ENCODE measurements at places on chromosomes 5 and 9.

GRCh38 chr5:92019376-92019990 lies 636.4 kb upstream of the ARRDC3 start:
- no peak for DNase-seq

DNA sequence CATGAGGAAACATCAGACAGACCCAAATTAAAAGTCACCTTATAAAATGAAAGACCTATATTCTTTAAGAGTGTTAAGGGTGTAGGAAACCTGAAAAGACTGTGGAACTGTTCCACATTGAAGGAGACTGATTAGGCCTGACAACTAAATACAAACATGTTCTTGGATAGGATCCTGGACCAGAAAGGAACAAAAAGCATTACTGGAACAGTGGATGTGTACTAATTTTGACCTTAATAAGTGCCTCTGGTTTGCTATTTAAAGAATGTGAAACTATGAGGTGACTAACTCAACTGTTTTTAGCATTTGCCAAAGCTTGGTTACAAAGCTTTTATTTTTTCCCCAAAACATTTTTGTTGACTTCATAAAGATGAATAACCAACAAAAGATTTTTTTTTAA lies 340.6 kb downstream of the CAAP1 start:
- DNase-seq = no peak

GRCh38 chr5:52725808-52726207 lies 61.9 kb upstream of the ITGA1 start:
- no peak for DNase-seq

- DNase-seq = no peak
These were observed 665 bp upstream of the INSL4 start for GRCh38 chr9:5230554-5230953.

GRCh38 chr9:88237479-88237961 lies 99.2 kb upstream of the SPATA31C2 start:
- DNase-seq = peak; percentile 72

DNA sequence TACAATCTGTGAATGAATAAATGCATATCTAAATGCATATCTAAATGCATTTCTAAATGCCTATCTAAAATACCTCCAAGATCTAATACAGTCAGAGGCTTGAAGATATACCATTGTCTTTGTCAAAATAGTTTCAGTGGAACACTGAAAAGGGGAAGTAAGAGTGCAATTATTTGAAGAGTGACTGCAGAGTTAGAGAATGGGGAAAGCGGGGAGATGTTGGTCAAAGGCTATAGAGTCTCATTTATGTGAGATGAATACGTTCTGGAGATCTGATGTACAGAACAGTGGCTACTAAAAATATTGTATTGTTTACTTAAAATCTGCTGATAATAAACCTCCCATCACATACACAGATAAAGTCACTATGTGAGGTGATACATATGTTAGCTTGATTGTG lies 1126.2 kb upstream of the CDH9 start:
- DNase-seq = no peak

DNA sequence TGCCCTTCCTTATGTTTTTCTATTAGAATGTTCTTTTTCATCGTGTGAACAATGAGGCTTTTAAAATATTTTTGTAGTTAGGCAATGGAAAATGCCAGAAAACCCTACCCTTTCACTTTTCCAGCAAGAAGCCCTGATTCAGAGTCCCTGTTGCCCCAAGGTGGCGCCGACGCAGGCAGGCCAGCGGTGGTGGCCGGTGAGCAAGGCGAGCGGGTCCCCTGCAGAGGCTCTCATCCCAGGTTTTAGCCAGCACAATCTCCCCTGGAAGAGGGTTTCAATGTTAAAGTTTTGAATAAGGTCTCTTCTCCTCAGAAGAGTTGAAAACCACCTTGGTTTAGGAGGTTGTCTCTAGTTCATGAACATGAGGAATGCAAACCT lies 40.8 kb upstream of the CKMT2 start:
- DNase-seq = no peak

DNA sequence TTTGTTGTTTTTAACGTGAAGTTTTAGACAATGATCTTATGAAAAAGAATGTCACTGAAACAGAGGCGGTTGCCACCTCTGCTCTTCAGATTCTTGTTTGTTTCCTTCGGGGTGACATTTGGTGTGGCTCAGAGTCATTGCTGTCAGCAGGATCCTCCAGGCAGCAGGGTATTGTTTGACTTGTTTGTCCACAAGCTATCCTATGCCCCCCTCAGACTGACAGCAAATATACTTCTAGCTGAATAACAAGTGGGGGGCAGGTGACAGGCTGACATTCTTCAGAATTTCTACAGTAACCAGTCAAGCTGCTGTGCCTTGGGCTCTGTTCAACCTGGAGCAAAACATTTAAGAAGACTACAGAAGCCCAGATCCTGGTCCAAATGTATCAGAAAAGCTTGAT lies 383.3 kb downstream of the YTHDC2 start:
- no peak for DNase-seq

GRCh38 chr5:151569132-151570046 lies 21.7 kb downstream of the FAT2 start:
- DNase-seq = no peak

GRCh38 chr5:2749514-2750025 lies 1.9 kb downstream of the IRX2 start:
- no peak for DNase-seq

DNA sequence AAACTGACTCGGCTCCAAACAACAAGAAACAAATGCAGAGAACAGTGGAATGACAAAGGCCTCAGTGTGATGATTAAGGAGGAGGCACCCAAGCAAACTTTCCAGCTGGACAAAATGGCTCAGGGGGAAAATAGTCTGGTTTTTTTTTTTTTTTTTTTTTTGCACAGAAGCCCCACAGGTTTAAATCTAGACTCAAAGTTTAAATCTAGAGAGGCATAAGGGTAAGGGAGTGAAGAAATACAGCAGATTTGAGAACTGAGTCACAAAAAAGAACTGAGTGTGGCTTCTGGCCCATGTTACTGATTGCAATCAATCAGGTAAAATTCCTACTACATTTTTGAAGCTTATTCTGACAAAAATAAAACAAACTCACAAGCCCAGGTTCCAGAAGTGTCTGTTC lies 12.3 kb downstream of the BOD1 start:
- no peak for DNase-seq

- no peak for DNase-seq
These were observed 83.4 kb downstream of the GCNT1 start for GRCh38 chr9:76542360-76542759.

GRCh38 chr5:65753189-65753588 lies 31.2 kb downstream of the NLN start:
- DNase-seq = no peak

GRCh38 chr5:94751460-94751859 lies 133.0 kb downstream of the SLF1 start:
- DNase-seq = no peak

DNA sequence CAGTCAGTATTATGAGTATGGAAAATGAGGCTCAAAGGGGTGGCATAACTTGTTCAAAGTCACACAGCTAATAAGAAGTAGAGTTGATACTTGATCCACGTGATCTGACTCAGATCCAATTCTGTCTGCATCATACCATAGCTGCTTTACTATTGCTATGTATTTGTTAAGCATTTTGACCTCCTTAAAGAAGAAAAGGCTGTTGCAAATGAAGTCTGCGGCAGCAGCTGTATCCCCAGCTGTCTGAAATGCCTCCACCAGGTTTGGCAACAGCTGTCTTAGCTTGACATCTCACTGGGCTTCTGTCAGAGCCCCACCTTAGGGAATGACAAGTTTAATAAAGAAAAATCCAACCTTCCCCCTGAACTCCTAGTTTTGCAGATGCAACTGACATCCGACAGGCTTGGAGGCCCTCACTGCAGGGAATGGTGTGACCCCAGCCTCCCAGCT lies 75.6 kb upstream of the SLC44A1 start:
- no peak for DNase-seq

DNA sequence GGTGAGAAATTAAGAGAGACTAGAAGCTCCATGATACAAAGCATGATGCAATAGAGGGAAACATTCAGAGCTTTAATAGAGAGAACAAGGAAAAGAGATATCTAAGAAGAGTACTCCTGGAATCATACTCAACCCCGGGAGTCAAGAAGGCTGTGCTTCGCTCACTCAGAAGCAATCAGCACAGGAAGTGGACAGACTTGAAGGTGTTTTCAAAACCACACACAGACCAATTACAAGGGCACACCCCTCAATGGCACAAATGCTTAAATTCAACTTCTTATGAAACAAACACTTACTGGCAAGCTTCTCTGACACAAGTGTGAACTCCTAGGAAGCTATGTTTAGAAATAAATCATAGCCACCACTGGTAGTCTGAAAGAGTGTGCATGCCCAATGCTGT lies 462.3 kb downstream of the GABRG2 start:
- no peak for DNase-seq

DNA sequence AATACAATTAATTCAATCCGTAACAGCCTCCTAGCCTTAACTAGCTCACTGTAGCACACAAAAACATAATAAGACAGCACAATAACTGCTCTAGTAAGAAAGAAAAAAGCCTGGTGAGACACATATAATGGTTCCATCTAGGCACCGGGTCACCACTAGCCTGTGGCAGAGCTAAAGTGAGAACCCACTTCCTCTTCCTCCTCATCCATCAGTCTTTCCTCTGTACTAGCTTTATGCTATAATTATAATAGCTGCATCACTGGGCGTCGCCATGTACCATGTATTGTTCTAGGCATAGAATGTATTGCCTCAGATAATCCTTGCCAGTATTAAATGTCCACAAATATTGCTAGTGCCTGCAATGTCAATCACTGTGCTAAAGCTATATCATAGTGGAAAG lies 23.1 kb downstream of the ADRB2 start:
- no peak for DNase-seq

DNA sequence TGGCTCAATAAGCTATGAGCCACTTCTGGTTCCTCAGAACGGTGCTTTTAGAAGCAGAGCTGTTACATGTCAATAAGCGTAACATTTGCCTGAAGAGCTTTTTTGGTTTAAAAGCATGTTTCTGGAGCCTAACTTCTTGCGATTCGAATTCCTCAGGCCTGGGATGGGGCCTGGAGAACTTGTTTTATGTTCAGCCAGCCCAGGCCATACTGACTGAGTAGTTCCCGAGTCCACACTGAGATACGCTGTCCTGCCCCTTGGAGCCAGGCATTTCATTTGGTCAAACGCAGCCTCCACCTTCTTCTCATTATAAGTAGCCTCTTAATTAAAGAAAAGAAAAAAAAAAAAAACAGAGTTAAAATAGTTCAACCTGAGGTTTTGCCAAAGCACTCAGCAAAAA lies 260.6 kb upstream of the ANKRD55 start:
- DNase-seq = no peak

GRCh38 chr5:154446195-154447088 lies 645 bp downstream of the SAP30L start:
- DNase-seq = peak; percentile 87

GRCh38 chr5:115366223-115366622 lies 69.8 kb upstream of the CCDC112 start:
- DNase-seq = no peak

GRCh38 chr9:127053057-127053821 lies 69.2 kb downstream of the ANGPTL2 start:
- DNase-seq = no peak

GRCh38 chr5:34035756-34036155 lies 7.3 kb downstream of the C1QTNF3 start:
- DNase-seq = no peak

- DNase-seq = no peak
These were observed 20.8 kb downstream of the GBGT1 start for GRCh38 chr9:133142684-133143622.

- DNase-seq = no peak
These were observed 84.2 kb downstream of the MUSK start for GRCh38 chr9:110752766-110753165.

GRCh38 chr9:75911390-75911789 lies 20.9 kb downstream of the PCSK5 start:
- no peak for DNase-seq

- no peak for DNase-seq
These were observed 27.7 kb downstream of the ZFAND5 start for GRCh38 chr9:72337286-72337685.

DNA sequence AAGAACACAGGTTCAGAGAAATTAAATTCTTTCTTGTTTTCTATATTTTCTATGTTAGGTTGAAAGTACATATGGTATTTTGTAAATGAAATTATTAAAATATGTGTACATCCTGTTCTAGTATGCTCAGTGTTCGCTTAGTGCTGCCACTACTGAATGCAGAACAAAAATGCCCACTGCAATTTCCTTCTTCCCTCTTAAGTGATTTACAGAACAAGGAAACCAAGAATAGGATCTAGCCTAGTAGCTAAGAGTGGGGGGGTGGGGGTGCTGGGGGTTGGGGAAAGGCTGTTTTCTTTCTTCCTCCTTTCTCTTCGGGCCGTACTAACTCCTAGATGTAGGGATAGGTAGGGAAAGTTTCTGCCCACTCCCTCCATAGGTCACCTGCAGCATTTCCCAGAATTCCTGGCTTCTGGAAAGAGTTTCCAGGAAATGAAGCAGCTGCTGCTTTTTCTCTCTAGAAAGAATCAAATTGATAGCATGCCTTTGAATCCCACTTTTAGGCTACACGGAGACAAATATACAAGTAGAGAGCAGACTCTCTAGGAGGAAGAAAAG lies 15.7 kb downstream of the SPATA9 start:
- no peak for DNase-seq

DNA sequence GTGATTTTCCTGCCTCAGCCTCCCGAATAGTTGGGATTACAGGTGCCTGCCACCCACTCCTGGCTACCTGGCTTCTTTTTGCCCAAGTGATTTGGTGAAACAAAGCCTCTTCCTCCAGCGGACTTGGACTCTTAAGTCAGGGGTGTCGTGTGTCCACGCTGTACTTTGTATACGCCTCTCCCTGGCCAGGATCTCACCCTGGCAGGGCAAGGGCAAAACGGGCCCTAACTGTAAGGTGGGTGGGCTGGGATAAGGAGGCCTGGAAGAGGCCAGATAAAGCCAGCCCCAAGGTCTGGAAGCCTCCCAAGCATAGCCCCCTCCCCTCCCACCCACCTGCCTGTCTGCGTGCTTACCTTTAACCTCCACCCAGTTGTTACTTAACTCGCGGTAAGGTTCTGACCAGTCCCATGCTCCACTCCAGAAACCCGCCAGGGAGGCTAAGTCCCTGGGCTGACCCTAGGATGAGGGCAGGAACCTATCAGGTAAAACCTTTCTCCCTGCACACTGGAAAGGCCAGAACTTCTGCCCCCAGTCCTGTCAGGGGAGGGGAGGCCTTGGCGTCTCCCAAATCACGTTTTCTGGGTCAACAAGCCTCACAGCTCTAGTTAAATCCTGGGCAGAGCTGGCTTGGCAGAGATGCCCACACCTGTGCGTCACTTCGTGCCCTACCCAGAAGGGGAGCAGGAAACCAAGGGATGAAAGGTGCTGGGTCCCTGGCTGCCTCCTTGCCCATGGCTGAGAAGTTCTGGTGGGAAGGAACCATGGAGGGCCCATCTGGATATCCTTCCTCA lies 8.4 kb downstream of the CDK9 start:
- no peak for DNase-seq

GRCh38 chr9:92141144-92142129 lies 26.2 kb upstream of the SPTLC1 start:
- DNase-seq = no peak

DNA sequence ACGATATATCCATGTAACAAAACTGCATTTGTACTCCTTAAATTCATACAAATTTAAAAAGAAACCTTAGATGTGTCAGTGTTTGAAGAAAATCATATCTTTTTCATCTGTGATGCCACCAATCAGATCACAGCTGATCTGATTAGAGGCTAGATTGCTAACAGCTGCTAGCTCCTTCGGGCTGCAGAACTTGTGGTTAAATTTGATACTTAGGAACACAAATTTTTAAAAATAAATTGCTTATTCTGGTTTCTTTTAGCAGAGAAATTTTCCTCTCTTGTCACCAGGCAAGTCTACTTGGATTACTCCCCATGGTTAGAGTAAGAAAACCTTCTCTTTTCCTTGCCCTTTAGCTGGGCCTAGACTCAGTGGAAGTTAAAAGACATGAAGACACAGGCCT lies 94.6 kb upstream of the RANBP6 start:
- no peak for DNase-seq

GRCh38 chr9:5375790-5376477 lies 36.3 kb upstream of the RLN1 start:
- DNase-seq = no peak

Data from left forelimb (tissue), 1 donor.